Stimulated activated CD4-positive, alpha-beta T cell treated with anti-CD3 and anti-CD28 coated beads, Interleukin-12 subunit alpha, Interleukin-12 subunit beta, amount 100 ng/mL, for 24 hours (primary cell): ENCODE measurements at places on chromosomes 4 and X.

- no peak for DNase-seq
These were observed 42.2 kb upstream of the ENPP6 start for GRCh38 chr4:184259866-184260265.

GRCh38 chrX:1336331-1336943 is at the start of gene IL3RA:
IL3RA (plus strand) TSS chrX:1336785; CDS start chrX:1341766, 4,981 bp downstream.
- no peak for DNase-seq

DNA sequence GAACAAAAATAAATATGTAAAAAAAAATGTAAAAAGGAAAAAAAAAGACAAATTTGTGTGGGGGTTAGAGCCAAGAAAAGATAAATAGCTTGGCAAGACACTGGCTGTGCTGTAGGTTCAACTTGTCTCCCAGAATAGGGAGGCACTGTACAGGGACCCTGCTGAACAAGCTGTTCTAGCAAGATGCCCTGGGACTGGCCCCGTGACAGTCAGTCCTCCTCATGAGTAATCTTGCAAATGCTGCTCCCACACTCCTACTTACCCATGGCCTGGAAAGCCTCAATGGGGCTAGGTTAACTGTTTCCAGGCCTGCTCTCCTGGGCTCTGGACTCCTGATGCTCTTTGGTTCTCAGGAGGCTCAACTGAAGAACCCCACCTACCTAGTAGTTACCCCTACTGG is 106.8 kb downstream of the ATG4A start:
- no peak for DNase-seq

- no peak for DNase-seq
These were observed 374.8 kb downstream of the GPAT3 start for GRCh38 chr4:83910693-83911092.

DNA sequence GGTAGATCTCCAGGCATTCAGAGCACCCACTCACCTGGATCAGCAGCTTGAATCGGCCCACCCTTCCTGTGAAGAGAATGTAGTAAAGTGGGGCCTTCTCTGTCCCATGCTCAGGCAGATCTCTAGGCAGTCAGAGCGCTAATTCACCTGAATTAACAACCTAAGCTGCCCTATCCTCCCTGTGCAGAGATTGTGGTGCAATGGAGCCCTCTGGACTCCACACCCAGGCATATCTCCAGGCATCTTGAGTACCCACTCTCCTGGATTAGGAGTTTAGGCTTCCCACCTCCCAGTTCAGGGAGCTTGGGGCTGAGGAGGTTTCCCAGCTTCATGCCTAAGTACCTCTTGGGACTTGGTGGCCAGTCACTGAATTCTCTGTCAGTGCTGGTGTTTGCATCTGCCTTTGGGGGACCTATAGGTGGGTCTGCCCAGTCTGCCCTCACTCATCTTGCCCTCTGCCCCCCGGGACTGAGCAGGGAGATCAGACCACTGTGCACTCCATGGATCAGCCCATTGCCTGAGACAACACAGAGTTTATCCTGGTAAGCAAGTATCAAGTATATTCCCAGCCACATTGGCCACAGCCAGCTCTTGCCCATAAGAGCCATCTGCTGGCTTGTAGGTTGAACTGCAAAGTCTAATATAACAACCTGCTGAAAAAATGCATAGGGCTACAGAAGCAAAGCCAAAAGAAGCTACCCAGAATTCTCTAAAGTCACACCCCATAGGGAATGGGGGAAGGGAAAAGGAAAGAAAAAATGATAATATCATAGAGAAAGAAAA is 372.9 kb downstream of the KLHL13 start:
- no peak for DNase-seq

DNA sequence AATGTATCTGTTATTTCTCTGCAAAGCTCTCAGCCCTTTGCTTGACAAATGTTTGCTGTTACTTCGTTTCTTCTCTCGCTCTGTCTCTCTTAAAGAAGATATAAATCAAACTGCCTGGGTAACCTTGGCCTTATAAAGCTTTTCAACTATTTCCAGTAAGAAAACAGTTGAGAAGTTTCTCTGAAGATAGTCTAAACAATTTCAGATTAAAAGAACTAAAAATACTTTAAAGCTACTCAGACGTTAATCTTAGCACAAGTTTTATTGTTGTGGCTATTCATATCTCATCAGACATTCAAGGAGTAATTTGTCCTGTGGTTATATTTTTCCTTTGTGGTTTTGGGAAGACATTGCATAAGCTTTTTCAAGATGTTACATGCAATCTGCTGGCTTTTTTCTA is 22.6 kb downstream of the HOPX start:
- DNase-seq, result no peak
